A549 treated with dexamethasone at 1 μM for 4 hours (cell line): ENCODE measurements at places on chromosomes 7 and 10. TPM values are rescaled to one million over a fixed set of nuclear protein-coding genes. Genes with fewer than 3 reads are reported as not detected.

NKX1-2 gene
- total RNA-seq: 0.02 to 0.08 TPM (median 0.05 TPM) in 4 of 5 replicates, not detected in the other

FAM25G gene
- total RNA-seq: 0.83 to 0.92 TPM in 2 of 5 replicates, not detected in the others

ALOX5 gene
- 0.32 to 0.46 TPM (median 0.40 TPM) in 5 replicates for total RNA-seq

PON1 gene
- total RNA-seq: 0.64 to 0.88 TPM (median 0.73 TPM) in 5 replicates

TLX1 gene
- 0.04 TPM in 1 of 5 replicates, not detected in the others for total RNA-seq

OR2A5 gene
- total RNA-seq: not detected in 5 replicates

TMEM26 gene
- total RNA-seq: 0.04 to 0.08 TPM (median 0.07 TPM) in 5 replicates

STEAP1B gene
- total RNA-seq: 0.09 to 0.14 TPM (median 0.12 TPM) in 4 of 5 replicates, not detected in the other

UCMA gene
- not detected in 5 replicates for total RNA-seq

HMX3 gene
- not detected in 5 replicates for total RNA-seq

CFAP46 gene
- 1.0 to 1.8 TPM (median 1.5 TPM) in 5 replicates for total RNA-seq

PON3 gene
- total RNA-seq: 30.4 to 39.5 TPM (median 35.4 TPM) in 5 replicates

TAC1 gene
- total RNA-seq: 0.11 to 0.34 TPM (median 0.11 TPM) in 3 of 5 replicates, not detected in the others

ERVW-1 gene
- 0.04 TPM in 2 of 5 replicates, not detected in the others for total RNA-seq

ATRNL1 gene
- total RNA-seq: 0.07 to 0.47 TPM (median 0.25 TPM) in 5 replicates

ECHDC3 gene
- 8.3 to 10.3 TPM (median 8.7 TPM) in 5 replicates for total RNA-seq

ENKUR gene
- 0.26 to 0.39 TPM (median 0.30 TPM) in 5 replicates for total RNA-seq

METTL27 gene
- total RNA-seq: 6.8 to 10.4 TPM (median 10.2 TPM) in 5 replicates

PODXL gene
- 32.8 to 51.5 TPM (median 41.3 TPM) in 5 replicates for total RNA-seq

SYT15 gene
- total RNA-seq: 1.5 to 3.1 TPM (median 3.0 TPM) in 5 replicates

GIMAP1 gene
- not detected in 5 replicates for total RNA-seq

RNF133 gene
- not detected in 5 replicates for total RNA-seq

ACSM6 gene
- 0.06 TPM in 1 of 5 replicates, not detected in the others for total RNA-seq

CALHM3 gene
- 0.22 to 0.42 TPM (median 0.31 TPM) in 5 replicates for total RNA-seq
